ENCODE measurements at places on chromosomes 13 and 19. TPM values are rescaled to one million over a fixed set of nuclear protein-coding genes. Genes with fewer than 3 reads are reported as not detected.

DNA sequence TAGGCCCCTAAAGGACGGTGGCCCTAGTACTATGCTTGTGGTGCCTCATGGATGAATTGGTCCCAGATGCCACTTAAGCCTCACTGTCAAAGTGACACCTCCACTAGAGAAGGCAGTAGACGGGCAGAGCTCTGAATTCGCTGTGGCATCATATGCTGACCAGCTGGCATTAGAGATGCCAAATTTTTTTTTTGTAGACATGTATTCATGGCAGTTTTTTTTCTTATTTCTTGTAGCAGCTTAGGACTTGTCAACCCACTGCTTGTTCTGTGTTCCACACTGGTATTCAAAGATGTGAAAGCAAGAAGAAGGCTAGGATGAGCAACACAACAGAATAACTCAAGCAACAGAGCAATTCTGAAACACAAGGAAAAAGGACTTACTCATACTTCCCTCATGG lies 212.5 kb downstream of the DLEU7 start:
- DNase-seq = no peak
- H3K4me1 ChIP-seq = no peaks in the 10 kb centered on the region
- peaks cover 4% of the 10 kb centered on the region for H3K27me3 ChIP-seq
- no peak overlapping the region for H3K27ac ChIP-seq
- H3K4me3 ChIP-seq = no peak overlapping the region
- no peaks in the 10 kb centered on the region for H3K36me3 ChIP-seq

DNA sequence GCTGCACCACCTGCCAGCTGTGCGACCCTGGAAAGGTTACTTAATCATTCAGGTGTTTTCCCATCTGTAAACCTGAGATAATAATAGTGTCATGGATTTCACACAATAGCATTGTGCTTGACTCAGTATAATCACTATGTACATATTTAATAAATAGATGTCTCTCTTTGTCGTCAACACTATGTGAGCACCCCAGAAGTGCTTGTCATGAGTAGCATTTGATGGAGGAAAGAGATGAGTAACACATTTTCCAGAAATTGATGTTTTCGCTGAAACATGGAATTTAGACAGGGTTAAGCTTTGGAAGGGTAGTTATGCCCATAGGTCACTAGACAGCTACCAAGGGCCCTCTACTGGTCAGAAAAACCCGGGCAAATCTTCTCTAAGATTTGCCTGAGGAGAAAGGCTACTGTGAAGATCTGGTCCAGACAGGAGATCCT lies 9.5 kb upstream of the MBNL2 start:
- peaks cover 1% of the 10 kb centered on the region for H3K27me3 ChIP-seq
- H3K36me3 ChIP-seq = no peaks in the 10 kb centered on the region
- DNase-seq = no peak
- peaks cover 33% of the 10 kb centered on the region for H3K4me1 ChIP-seq

- peaks cover 3% of the 10 kb centered on the region for H3K27me3 ChIP-seq
- H3K4me3 ChIP-seq = no peak overlapping the region
- no peaks in the 10 kb centered on the region for H3K36me3 ChIP-seq
Observed at GRCh38 chr13:46961719-46962118, 64.9 kb upstream of the HTR2A start.

GRCh38 chr13:50125304-50125553 lies 110.0 kb downstream of the KCNRG start:
- no peaks in the 10 kb centered on the region for H3K36me3 ChIP-seq
- H3K27ac ChIP-seq = peak overlapping the region; percentile 96
- no peak for DNase-seq
- H3K4me1 ChIP-seq = peaks cover 43% of the 10 kb centered on the region

DNA sequence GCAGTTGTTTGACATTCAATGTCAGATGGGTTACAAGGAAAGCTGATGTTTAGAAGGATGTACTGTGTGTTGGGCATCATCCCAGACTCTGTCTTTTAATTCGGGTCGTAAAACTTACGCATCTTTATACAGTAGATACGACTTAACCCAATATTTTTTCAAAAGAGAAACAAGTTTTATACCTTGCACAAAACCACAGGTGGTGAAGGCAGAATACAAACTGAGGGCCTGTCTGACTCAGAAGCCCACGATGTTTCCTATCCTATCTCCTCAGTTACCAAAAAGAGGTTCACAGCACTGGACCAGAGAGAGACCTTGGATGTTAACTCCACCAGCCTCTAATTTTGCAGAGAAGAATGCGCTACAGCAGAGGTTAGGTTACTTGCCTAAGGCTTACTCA lies 477.0 kb downstream of the FOXO1 start:
- H3K36me3 ChIP-seq = no peaks in the 10 kb centered on the region
- H3K27ac ChIP-seq = no peak overlapping the region
- H3K4me3 ChIP-seq = no peak overlapping the region
- DNase-seq = no peak

GRCh38 chr13:66462187-66462586 lies 767.9 kb downstream of the PCDH9 start:
- H3K36me3 ChIP-seq = no peaks in the 10 kb centered on the region
- no peak overlapping the region for H3K4me3 ChIP-seq
- no peak overlapping the region for H3K27ac ChIP-seq
- no peaks in the 10 kb centered on the region for H3K4me1 ChIP-seq

- H3K27me3 ChIP-seq = peaks cover 5% of the 10 kb centered on the region
- peak within 1 kb of the TSS; percentile 95 for H3K27ac ChIP-seq
- H3K4me3 ChIP-seq = peak within 1 kb of the TSS; percentile 94
- peaks cover 4% of the 10 kb centered on the region for H3K36me3 ChIP-seq
- H3K4me1 ChIP-seq = peaks cover 32% of the 10 kb centered on the region
Observed at GRCh38 chr19:11964858-11965645, at the start of gene ZNF763. ZNF763 (plus strand) TSS chr19:11965040; CDS start chr19:11965209, 169 bp downstream.

DNA sequence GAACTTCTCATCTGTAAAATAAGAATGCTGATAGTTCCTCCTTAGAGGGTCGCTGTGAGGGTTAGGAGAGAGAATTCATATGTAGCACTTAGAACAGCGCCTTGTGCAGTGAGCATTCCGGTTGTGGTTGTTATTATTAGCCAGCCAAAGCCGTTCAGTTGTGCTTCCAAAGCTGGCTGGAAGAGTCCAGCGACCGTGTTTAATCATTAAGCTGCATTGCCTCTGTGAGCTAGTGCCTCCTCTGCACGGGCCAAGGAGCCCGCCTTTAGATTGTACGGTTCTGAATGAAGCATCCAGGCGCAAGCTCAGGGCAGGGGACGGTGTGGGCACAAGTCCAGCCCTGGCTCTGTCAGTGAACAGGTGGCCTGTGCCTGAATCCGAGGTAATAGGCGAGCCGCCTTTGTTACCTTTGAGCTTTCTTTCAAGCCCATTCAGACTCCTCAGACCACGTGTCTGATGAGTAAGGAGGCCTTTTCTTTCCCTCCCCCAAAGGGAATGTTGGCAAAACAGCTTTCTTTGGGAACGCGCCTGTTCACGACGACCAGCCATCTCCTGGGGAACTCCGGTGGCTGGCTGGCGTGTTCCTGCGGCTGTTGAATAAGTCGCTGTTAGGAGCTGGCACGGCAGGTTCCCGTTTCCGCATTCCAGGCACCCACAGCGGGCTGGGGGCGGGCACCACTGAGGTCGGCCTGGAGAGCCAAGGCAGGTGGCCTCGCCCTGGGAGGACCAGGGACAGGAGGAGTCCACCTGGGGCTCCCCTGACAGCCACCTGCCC lies 25.1 kb downstream of the SIPA1L3 start:
- H3K4me1 ChIP-seq = peaks cover 24% of the 10 kb centered on the region
- H3K36me3 ChIP-seq = no peaks in the 10 kb centered on the region
- no peak for DNase-seq
- peak overlapping the region; percentile 11 for H3K4me3 ChIP-seq
- H3K27me3 ChIP-seq = no peaks in the 10 kb centered on the region
- no peak overlapping the region for H3K27ac ChIP-seq

GRCh38 chr19:6737873-6738786 lies 750 bp upstream of the GPR108 start:
- H3K27me3 ChIP-seq = peaks cover 7% of the 10 kb centered on the region
- peak overlapping the region; percentile 90 for H3K4me3 ChIP-seq
- peak; percentile 67 for DNase-seq
- H3K36me3 ChIP-seq = peaks cover 4% of the 10 kb centered on the region

GRCh38 chr19:2533686-2534422 lies 57.9 kb downstream of the GADD45B start:
- H3K27ac ChIP-seq = no peak overlapping the region
- no peaks in the 10 kb centered on the region for H3K36me3 ChIP-seq
- no peak for DNase-seq
- peaks cover 4% of the 10 kb centered on the region for H3K27me3 ChIP-seq

- H3K27me3 ChIP-seq = peaks cover 3% of the 10 kb centered on the region
- H3K27ac ChIP-seq = no peak overlapping the region
- no peak for DNase-seq
- H3K4me1 ChIP-seq = peaks cover 27% of the 10 kb centered on the region
- H3K4me3 ChIP-seq = peak overlapping the region; percentile 64
Observed at GRCh38 chr19:45234089-45234869, 10.9 kb downstream of the EXOC3L2 start.

GRCh38 chr13:34144142-34144541 lies 326.2 kb downstream of the RFC3 start:
- H3K27ac ChIP-seq = no peak overlapping the region
- H3K4me3 ChIP-seq = no peak overlapping the region
- DNase-seq = no peak
- no peaks in the 10 kb centered on the region for H3K27me3 ChIP-seq
- H3K4me1 ChIP-seq = no peaks in the 10 kb centered on the region

DNA sequence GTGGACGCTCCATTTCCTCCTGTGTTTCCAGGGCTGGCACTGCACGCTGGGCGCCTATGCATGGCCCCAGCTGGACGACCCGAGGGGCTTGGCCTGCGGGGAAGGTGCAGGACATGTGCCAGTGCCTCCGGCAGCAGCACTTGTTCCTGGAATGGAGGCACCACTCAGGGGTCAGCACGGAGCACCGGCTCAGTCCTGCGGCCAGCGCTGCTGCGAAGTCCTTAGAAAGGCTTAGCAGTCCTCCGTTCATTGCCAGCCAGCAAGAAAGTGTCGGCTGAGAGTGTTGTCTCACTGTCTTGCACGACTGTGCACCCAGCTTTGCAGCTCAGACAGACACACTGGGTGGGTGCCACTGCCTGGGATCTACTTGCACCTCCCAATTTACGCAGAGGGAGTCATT lies 36.1 kb upstream of the TUBGCP3 start:
- peaks cover 7% of the 10 kb centered on the region for H3K27me3 ChIP-seq
- no peak overlapping the region for H3K27ac ChIP-seq
- H3K4me3 ChIP-seq = no peak overlapping the region
- H3K4me1 ChIP-seq = no peaks in the 10 kb centered on the region

GRCh38 chr13:44303681-44304432 lies 69.8 kb upstream of the SERP2 start:
- H3K4me3 ChIP-seq = no peak overlapping the region
- H3K27me3 ChIP-seq = peaks cover 9% of the 10 kb centered on the region
- no peaks in the 10 kb centered on the region for H3K4me1 ChIP-seq
- no peaks in the 10 kb centered on the region for H3K36me3 ChIP-seq
- no peak overlapping the region for H3K27ac ChIP-seq

DNA sequence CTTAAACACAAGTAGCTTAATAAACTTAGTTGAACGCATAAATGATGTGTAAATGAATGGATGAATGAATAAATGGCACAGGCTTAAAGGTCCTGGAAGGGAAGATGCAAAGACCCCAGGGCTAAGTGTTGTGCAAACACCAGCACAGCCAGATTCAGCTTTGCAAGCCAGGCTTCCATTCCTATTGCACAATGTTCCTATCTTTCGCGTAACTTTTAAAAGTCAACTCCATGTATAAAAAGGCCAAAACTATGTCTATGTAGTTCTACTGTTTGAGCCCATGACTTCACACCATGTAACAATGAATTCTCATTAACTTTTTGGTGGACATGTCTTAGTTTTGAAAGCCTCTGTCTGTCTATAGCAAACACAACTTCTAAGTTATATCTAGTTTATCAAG lies 226.0 kb downstream of the NALCN start:
- no peaks in the 10 kb centered on the region for H3K4me1 ChIP-seq
- no peak overlapping the region for H3K4me3 ChIP-seq
- H3K27ac ChIP-seq = no peak overlapping the region
- no peaks in the 10 kb centered on the region for H3K36me3 ChIP-seq
- H3K27me3 ChIP-seq = no peaks in the 10 kb centered on the region

- peak overlapping the region; percentile 24 for H3K4me3 ChIP-seq
- peaks cover 3% of the 10 kb centered on the region for H3K27me3 ChIP-seq
- H3K4me1 ChIP-seq = no peaks in the 10 kb centered on the region
- H3K27ac ChIP-seq = no peak overlapping the region
- no peaks in the 10 kb centered on the region for H3K36me3 ChIP-seq
- DNase-seq = no peak
Observed at GRCh38 chr13:96984051-96984508, 10.2 kb downstream of the OXGR1 start.

DNA sequence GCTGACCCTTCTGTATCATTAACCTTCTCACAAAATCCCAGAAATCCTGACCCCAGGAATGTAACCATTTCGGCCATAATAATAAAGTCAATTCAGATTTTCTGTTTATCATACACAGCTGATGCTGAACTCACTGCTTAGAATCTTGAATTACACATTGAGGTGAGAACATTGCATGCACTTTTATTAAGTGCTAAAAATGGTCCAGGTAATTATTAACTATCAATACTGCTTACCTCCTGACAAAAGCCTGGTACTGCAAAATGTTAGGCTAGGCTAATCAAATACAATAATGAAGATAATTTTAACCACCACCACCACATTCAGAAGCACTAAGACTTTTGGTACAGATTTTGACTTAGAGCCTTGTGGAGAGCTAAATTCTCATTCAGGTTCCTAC lies 36.1 kb downstream of the KLF12 start:
- H3K27me3 ChIP-seq = no peaks in the 10 kb centered on the region
- H3K36me3 ChIP-seq = no peaks in the 10 kb centered on the region
- no peak overlapping the region for H3K4me3 ChIP-seq

- H3K27me3 ChIP-seq = peaks cover 17% of the 10 kb centered on the region
- H3K4me1 ChIP-seq = peaks cover 15% of the 10 kb centered on the region
- H3K27ac ChIP-seq = no peak overlapping the region
- H3K4me3 ChIP-seq = no peak overlapping the region
- DNase-seq = no peak
Observed at GRCh38 chr19:54422136-54422535, 6.9 kb downstream of the TTYH1 start.

DNA sequence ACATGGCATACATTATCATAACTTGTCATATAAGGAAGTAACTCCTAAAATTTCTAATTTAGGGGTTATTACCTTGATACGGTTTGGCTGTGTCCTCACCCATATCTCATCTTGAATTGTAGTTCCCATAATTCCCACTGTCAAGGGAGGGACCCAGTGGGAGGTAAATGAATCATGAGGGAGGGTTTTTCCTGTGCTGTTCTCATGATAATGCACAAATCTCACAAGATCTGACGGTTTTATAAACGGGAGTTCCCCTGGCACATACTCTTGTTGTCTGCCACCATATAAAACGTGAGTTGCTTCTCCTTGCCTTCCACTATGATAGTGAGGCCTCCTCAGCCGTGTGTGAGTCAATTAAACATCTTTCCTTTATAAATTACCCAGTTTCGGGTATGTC lies 76.0 kb downstream of the ZDHHC20 start:
- H3K4me3 ChIP-seq = no peak overlapping the region
- peaks cover under 1% of the 10 kb centered on the region for H3K27me3 ChIP-seq
- H3K36me3 ChIP-seq = peaks cover 47% of the 10 kb centered on the region
- H3K4me1 ChIP-seq = peaks cover 4% of the 10 kb centered on the region
- no peak overlapping the region for H3K27ac ChIP-seq

- H3K36me3 ChIP-seq = no peaks in the 10 kb centered on the region
- H3K27me3 ChIP-seq = no peaks in the 10 kb centered on the region
- H3K4me3 ChIP-seq = no peak overlapping the region
Observed at GRCh38 chr13:87123987-87124784, 547.0 kb upstream of the SLITRK5 start.

The BEST2 gene
- polyA plus RNA-seq = not detected

The ZNF607 gene
- 6.7 TPM for polyA plus RNA-seq

The FGF22 gene
- 0.54 TPM for polyA plus RNA-seq

The ZNF599 gene
- polyA plus RNA-seq = 8.8 TPM

The KLF2 gene
- 55.0 TPM for polyA plus RNA-seq

The ZNF177 gene
- polyA plus RNA-seq = not detected

The ADAT3 gene
- 10.0 TPM for polyA plus RNA-seq

Measured in immature natural killer cell (primary cell).